ENCODE measurements at places on chromosomes 6 and 20.
A peak's percentile ranks its signal among the peaks of the same experiment; 100 is the strongest.

DNA sequence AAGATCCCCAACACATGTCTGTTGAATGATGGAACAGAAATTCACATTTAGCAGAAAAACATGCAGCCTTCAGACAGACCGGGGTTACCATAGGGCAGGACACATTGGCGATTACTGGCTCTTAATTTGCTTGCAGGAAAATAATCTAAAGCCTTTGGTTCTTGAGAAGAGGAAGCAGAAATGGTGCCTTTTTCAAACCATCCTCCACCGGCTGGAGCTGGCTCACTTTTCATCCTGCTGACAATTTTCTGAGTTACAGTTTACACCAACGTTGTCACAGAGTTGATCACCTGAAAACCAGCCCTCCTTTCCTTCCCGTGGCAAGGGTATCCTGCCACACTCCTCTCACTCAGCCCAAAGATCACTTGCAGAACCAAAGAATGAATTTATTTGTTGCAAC, 32.6 kb downstream of the SF3B5 start:
- ATAC-seq, result no peak

DNA sequence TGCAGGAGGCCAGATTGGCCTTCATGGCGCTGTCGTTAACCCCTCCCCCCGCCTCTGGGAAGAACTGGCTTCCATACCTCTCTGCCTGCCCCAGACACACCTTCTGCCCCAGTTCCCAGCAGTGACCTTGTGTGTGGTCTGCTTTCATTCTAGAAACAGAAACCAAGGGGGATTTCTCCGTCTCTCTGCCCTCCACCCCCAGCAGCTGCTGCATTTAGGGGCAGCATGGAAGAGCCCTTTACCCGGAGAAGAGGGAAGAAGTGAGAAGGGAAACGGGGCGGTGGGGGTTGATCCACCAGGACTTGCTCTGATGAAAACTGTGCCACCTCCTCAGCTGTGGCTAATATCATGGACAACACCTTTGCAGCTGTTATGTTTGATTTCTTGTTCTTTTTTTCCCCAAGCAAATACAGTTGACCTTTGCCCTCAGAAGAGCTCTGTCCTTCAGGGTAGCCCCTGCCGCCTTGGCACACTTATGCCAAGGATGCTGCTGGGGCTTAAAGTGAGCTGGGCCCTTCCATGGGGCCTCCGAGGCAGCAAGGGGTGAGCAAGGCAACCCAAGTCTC, 6.1 kb downstream of the GLP1R start:
- ATAC-seq, result no peak

DNA sequence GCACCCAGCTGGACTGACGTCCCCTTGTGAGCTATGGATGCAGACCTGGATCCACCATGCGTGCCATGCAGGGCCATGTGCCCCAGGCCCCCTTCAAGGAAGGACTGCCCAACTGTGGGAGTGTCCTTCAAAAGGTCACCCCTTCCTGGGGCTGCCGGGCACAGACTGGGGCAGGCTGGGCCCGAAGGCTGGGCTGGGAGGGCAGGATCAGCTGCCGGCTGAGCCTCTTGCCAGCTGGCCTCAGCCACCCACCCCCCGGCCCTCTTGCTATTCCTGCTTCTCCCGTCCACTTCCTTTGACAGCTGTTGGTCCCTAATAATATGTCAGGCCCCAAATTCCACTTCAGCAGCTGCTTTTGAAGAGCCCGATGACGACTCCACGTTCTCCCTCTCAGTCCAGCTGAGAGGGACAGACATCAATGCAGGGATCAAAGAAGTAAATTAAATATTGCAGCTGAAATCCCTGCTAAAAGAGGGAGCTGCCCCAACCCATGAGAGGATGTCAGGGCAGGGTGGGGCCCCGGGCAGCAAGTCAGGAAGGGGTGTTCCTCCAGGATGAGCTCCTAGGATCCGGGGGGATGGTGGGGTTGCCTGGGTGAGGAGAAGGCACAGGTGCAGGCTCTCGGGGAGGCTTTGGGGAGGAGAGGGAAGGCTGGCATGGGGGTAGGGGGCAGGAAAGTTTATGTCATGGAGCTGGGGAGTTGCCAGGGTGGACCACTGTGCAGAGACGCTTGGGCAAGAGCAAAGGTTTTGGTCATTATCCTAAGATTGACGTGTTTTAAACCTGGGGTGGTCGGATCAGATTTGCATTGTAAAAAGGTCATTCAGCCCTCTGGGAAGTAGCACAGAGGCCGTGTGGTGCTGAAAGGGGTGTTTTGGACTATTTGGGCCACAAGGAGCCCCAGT, 185.0 kb downstream of the ANKRD60 start:
- ATAC-seq, result no peak

DNA sequence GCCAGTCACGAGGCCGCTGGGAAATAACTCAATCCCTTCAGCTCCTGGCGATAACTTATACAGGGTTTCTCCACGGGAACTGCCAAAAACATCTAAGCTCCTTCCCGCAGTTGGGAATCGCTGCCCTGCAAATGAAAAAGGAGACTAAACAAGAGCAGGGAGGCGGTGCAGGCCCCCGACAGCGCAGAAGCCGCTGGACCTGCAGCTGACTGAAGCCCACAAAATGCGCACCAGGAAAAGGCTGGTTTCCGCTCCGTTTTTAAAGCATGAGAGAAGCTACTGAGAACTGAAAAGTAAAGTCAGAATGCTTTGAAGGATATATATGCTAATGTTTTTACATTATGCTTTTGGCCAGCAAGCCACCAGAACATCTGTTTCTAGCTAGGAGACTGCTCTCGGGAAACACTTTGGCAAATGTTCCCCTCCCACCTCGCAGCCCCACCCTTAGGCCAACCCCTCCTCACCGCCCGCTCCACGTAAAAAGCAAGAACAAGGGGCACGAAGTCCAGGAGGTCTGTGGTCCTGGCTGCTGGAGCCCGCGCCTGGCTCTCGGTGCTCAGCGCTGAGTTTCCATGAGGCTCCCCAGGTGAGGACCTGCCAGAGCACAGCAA, 90.5 kb downstream of the SOD2 start:
- ATAC-seq, result no peak

DNA sequence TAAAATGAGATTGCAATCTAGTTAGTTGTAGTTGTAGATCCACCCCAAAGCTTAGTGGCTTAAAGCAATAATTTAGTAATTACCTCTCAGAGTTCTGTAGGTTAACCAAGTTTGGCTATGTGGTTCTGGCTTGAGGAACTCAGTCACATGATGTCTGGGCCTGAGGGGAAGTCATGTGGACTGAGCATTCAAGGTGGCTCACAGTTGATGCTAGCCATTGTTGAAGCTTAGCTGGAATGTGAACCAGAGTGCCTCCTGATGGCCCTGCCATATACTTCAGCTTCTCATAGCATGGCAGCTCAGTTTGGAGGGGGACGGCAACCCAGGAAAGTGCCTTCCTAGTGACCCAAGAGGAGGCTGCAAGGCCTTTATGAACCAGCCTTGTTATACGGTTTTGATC, 263.2 kb upstream of the RNF217 start:
- ATAC-seq, result no peak

- no peak for ATAC-seq
Measured at GRCh38 chr6:123994891-123995635, 191.4 kb downstream of the NKAIN2 start.

- no peak for ATAC-seq
Measured at GRCh38 chr6:15498640-15499039, 164.2 kb downstream of the DTNBP1 start.

- peak; percentile 4 for ATAC-seq
Measured at GRCh38 chr20:31739550-31739977, 474 bp downstream of the TPX2 start.

DNA sequence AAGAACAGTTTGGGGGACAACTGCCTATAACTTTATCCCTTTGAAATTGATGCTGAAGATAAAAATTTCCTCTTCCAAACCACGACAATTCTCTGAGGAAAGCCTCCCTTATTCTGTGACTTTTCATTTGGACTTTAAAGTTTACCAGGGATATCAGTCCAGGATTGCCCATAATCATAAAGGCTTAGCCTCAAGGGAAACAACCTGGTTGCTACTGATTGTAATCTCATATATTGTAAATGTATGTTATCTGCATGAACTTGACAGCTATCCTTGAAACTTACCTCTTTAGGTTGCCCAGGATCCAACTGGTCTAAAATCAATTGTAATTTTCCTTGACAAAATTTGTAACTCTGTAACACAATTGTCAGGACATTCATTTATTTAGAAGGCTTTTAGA, 23.8 kb downstream of the TBC1D32 start:
- no peak for ATAC-seq

DNA sequence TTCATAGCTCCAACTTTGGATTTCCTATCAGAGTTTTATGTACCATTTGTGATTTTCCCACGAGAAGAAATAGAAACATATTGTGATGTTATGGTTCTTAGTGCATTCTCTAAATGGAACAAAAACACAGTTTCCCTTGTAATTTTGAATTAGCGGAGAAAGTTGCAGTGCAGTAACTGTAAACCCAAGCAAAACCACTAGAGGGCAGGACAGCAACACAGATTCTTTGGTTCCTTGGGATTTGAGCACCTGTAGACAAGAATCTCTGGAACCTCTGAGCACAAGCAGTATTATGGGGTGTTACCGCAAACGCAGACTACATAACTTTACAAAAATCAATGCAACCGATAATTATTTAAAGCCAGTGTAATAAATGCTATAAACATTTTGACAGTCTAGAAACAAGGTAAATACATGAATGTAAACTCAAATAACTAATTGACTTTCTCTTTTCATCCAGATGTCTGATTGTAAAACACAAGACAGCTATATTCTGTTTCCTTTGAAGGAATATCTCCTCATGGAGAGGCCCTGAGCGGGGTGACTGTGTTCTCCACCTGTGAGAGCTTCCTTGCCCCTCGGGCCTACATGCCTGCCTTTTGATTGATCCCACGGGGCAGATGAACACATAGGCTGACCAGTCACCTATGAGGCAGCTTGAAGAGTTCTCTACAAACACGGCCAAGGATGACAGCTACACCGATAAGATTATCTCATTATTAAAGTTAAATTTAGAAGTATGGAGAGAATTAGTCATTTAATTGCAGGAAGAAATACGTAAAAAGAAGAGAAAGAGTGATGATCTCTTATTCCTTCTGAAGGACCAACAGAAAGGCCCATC, 67.5 kb upstream of the COL21A1 start:
- ATAC-seq, result peak; percentile 82

DNA sequence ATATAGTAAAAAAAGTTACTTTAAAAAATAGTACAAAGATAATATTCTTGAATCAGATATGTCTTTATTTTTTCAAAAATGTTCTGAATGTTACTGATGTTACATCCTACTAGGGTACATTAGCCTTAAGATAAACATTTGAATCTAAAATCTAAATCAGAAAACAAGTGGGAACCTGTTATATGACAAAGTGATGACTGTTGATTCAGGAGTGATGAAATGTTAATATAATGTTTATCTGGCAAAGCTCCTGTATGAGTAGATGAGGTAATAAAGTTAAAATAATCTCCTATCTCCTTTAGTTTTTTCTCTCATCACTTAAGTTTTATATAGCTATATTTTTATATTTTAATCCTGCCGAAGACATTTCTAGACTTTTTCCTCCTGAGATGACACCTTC, 4.2 kb downstream of the DOP1A start:
- no peak for ATAC-seq

DNA sequence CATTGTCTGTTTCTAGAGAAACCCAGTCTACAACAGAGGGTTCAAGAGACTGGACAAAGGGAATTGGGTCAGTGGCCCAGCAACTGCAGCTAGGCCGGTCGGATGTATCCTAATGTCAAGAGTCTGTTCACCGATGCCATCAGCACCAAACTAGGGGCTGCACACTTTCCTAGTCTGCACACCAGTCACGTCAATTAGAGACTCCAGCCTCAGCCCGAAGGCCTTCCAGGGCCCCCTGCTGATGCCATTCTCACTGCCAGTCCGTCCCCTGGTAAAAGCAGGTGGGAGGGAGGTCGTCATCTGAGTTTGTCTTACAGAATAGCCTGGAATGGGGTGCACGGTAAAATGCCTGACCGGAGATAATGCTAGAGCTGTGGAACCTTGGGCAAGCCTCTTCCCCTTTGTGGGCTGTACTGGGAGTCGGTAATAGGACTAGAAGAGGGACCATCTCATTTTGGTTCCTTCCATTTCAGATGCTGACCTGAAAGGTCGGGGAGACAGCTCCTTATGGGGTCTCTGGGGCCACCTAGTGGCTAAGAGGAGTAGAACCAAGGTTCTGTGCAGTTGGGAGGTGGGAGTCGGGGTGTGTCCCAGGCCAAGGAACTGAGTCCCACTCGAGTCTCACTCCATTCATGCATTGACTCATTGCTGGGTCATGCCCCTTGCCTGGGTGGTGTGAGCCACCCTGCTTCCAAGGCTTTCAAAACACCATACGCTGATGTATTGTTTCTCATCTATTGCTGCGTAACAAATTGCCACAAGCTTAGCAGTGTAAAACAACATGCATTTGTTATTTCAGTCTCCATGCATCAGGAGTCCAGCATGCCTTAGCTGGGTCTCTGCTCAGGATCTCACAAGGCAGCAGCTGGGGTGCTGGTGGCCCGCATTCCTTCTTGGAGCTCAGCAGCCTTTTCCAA, 5.1 kb downstream of the SOX12 start:
- peak; percentile 48 for ATAC-seq

- no peak for ATAC-seq
Measured at GRCh38 chr20:45579184-45579583, at the start of gene WFDC8. WFDC8 (minus strand) TSS chr20:45579284; CDS start chr20:45579247, 37 bp downstream.

DNA sequence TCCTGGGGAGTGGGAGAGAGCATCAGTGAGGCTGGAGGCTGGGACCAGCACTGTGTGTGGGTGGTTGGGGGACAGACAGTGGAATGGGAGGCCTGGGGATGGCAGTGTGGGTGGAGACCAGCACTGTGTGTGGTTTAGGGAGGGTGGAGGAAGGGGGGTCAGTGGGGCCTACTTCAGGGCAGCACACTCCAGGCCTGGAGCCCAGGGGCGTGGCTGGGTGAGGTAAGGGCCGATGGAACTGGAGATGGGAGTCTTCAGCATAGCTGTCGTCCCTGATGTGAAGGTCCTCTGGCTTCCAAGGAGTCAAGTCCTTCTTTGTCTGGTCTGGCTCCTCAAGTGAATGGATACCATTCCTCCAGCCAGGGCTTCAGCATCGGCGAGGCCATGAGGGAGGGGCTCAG, 18.6 kb downstream of the KCNK17 start:
- ATAC-seq, result no peak

DNA sequence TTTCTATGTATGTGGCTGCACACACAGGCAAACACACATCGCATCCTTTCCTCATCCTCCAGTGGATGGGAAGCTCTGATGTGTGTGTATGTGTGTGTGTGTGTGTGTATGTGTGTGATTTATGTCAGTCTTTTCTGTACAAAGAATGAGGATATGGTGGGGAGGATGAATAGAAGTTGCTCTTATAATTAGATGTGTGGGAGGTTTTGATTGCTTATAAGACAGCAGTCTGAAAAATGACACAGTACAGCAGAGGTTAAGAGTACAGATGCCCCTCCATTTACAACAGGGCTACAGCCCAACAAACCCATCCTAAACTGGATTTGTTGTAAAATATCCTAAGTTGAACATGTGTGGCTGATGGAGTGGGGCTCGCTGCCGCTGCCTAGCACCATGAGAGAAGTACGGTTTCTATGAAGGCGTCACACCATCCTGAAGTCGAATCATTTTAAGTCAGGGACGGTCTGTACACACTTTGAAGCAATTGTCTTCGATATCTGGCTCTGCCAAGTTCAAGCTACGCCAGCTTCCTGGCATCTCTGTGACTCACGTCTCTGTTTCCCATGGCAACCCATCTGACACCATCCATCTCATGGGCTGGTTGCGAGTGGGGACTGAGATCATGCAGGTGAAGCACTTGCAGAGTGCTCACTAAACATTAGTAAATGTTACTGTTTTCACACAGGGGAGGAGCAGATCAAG, 252.6 kb downstream of the MYLK4 start:
- ATAC-seq, result peak; percentile 43

GRCh38 chr20:47066484-47067270, 172.0 kb downstream of the EYA2 start:
- ATAC-seq, result no peak

- no peak for ATAC-seq
Measured at GRCh38 chr6:147341486-147341885, 137.3 kb downstream of the STXBP5 start.

Data from SK-N-SH treated with all-trans-retinoic acid at 6 μM for 48 hours (cell line).